Dermis microvascular lymphatic vessel endothelial cell (primary cell): ENCODE measurements at places on chromosomes 13 and 19. TPM values are rescaled to one million over a fixed set of nuclear protein-coding genes. Genes with fewer than 3 reads are reported as not detected.

Gene OR4F17
- total RNA-seq: not detected in 2 replicates

Gene FLT3LG
- total RNA-seq: 1.3 and 1.9 TPM in 2 replicates

Gene NPAS1
- total RNA-seq: not detected in 2 replicates

DNA sequence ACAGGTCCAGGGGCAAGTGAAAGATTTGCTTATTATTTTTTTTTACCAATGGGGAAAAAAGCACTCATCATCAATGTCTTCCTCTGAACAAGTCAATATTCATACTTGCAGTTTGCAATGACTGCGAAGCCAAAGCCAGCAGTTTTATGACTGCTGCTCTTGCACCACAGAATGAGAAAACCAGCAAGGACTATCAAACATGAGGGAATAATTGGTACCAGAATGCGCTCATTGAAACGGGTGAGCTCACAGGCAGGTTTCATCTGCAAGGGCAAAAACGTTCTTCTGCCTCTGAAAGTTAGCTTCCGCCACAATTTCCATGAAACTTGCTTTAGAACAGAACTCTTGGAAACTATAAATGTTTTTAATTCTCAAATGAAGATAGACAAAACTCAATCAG lies 5.5 kb downstream of the DLEU7 start:
- DNase-seq: no peak

- no peak for DNase-seq
These were observed 8.1 kb upstream of the NFIX start for GRCh38 chr19:12987190-12987589.

DNA sequence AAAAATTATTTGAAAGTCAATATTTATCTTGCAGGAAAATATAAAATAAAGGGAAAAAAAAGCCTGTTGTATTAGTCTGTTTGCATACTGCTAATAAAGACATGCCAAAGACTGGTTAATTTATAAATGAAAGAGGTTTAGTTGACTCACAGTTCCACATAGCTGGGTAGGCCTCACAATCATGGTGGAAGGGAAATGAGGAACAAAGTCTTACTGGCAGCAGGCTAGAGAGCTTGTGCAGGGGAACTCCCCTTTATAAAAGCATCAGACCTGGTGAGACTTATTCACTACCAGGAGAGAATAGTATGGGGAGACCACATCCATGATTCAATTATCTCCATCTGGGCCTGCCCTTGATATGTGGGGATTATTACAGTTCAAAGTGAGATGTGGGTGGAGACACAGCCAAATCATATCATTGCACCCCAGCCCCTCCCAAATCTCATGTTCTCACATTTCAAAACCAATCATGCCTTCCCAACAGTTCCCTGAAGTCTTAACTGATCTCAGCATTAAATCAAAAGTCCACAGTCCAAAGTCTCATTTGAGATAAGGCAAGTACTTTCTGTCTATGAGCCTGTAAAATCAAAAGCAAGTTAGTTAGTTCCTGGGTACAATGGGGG lies 1416.5 kb upstream of the SPRY2 start:
- no peak for DNase-seq

- DNase-seq: no peak
These were observed 68.9 kb upstream of the FREM2 start for GRCh38 chr13:38617936-38618335.

GRCh38 chr13:25281193-25281934 lies 5.9 kb downstream of the MTMR6 start:
- no peak for DNase-seq

Gene ZNF492
- 0.39 and 0.63 TPM in 2 replicates for total RNA-seq

DNA sequence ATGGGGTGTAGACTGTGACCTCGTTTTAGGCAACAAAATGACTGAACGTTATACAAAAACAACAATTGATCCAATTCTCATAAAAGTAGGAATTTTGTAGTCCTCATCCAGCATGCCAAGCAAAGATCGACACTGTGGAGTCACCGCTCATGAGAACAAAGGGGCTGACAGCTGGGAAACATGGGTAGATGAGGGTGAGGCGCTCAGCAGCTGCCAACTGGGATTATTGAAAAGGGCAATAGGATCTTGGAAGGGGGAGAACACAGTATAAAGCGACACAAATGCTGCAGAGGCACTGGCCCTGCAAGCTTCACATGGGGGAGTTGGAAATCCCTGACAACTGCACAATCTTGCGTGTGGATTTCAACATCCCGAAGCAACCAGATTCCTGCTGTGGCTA lies 5.4 kb upstream of the ZNF765 start:
- DNase-seq: no peak

Gene GNA15
- 0.13 and 0.63 TPM in 2 replicates for total RNA-seq

GRCh38 chr13:111316161-111316730 lies 4.2 kb upstream of the TEX29 start:
- no peak for DNase-seq

Gene KLK14
- not detected in 2 replicates for total RNA-seq

DNA sequence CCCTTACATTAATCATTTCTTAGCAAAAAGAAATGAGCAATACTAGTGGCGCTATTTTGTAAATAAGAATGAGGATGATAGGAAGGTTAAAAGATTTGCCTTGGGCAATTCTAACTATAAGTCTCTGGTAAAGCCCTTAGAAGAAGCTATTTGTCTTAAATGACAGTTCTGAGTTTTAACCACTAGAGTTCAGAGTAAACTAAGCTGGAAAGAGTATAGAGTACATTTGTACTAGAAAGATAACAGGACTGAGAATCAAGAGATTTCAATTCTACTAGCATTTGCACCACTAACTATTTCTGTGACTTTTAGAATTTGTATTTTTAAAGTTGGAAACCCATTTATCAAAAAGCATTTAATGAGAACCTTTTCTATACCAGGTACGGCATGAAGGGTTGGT lies 750.3 kb downstream of the OLFM4 start:
- no peak for DNase-seq

- DNase-seq: no peak
These were observed 6.6 kb upstream of the NRTN start for GRCh38 chr19:5798244-5798643.

Gene ZNF841
- 6.8 and 8.2 TPM in 2 replicates for total RNA-seq

Gene TMEM272
- not detected in 2 replicates for total RNA-seq

Gene KLK15
- total RNA-seq: not detected in 2 replicates

GRCh38 chr13:88979465-88980175 lies 1308.4 kb downstream of the SLITRK5 start:
- no peak for DNase-seq

- no peak for DNase-seq
These were observed 112.8 kb downstream of the NALCN start for GRCh38 chr13:101303521-101303920.

DNA sequence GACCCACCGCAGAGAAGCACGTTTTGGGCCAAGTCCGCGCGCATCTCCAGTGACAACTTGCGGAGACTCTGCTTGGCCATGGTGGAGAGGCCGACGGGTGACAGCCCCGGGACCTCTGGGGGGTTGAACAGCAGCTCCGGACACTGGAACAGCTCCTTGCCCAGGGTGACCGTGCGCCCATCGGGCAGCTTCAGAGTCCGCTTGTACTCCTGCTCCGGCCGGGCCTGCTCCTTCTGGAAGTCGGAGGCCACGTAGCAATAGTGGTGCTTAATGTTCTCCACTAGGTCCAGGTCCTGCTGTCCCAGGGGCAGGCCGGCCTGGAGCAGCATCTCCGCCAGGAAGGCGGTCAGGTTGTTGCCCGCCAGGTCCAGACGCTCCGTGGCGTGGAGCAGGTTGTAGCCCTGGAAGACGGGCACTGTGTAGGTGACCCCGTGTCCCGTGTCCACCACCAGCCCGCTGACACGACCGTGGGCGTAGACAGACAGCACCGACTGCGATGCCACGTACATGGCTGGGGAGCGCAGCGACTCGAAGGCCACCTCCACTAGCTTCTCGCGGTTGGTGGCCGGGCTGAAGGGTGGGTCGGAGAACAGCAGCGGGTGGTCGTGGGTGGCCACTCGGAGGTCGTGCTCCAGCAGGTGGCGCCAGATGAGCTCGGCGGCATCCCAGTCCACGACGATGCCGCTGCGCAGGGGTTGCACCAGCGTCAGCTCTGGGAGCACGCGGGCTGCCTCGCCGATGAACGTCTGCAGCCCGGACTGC lies 743 bp downstream of the ACTL9 start:
- no peak for DNase-seq

Gene LIM2
- not detected in 2 replicates for total RNA-seq

Gene LPAR2
- total RNA-seq: 0.51 and 1.0 TPM in 2 replicates

Gene IGLON5
- not detected in 2 replicates for total RNA-seq

GRCh38 chr13:112467236-112467635 lies 91.1 kb downstream of the SPACA7 start:
- DNase-seq: no peak

Gene MPND
- total RNA-seq: 5.8 and 8.7 TPM in 2 replicates

Gene PLD3
- total RNA-seq: 88.6 and 150 TPM in 2 replicates

DNA sequence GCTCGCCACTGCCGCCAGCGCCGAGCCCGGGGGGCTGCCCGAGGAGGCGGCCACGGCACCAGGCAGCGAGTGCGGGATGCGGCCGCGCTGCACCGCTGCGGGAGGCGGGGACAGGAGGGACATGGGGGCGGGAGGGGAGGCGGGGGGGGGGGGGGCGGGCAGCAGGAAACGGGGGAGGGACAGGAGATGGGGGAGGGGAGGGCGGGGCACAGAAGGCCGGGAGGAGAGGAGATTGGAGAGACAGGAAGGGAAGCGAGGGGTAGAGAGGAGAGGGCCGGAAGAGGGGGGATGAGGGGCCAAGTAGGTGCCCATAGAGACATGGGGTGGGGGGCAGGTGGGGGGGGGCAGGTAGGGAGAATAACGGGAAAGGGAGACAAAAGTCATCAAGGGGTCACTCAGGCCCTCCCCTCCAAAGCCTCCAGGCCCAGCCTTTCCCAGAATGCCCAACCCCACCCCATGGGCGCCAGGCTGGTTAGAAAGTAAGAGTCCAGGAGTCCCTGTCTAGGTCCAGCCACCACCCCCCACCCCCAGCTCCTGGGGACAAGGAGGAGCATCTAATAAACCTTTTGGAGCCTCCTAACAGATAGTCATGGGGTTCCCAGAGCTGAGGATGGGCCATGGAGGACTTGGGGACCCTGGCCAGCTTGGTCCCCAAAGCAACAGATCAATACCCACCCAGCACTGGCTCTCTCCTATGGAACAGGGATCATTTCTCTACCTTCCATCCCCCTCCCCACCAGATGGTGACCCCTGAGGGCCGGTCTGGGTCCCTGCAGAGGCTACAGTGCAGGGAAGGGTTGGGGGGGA lies 9.5 kb downstream of the NR2F6 start:
- no peak for DNase-seq

Gene CEACAM19
- 0.51 and 1.1 TPM in 2 replicates for total RNA-seq

Gene ZNF320
- total RNA-seq: 7.7 and 8.7 TPM in 2 replicates

DNA sequence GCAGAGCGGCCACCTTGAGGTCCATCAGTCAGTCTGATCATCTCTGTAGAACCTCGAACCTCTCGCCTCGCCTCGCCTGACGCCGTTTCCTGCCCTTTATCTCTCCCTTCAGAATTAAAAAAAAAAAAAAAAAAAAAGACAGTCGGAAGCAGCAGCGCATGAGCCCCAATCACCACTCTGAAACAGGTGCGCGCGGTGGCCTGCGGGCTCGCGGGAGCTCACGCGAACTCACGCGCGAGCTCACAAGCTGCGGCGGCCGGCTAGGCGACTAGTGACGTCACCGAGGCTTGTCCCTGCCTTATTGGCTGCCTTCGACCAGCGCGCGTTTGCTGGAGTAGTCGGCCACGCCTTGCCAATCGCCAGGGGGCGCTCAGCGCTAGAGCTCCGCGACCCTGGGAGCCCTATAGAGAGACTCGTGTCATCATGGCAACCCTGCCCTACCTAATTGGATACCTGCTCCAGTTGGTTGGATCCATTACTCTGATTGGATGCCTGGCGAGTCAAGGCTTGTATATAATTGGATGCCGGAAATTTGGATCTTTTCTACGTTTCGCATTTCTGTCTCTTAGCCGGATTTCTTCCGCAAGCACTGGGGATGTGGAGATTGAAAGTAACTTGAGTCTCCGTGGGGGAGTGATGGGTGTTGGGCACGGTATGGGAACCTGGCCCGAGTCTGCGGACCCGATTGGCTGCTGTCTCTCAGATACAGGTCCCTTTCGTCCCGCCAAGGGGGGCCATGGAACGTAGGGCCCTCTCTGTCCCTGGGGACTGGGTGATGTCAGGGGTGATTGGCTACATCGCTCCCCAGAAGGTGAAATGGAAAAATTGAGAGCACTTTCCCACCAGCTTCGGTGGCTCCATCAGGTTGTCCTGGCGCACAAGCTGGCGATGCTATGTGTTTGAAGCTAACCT lies 31.6 kb downstream of the SYT3 start:
- peak; percentile 92 for DNase-seq

Gene URAD
- not detected in 2 replicates for total RNA-seq

DNA sequence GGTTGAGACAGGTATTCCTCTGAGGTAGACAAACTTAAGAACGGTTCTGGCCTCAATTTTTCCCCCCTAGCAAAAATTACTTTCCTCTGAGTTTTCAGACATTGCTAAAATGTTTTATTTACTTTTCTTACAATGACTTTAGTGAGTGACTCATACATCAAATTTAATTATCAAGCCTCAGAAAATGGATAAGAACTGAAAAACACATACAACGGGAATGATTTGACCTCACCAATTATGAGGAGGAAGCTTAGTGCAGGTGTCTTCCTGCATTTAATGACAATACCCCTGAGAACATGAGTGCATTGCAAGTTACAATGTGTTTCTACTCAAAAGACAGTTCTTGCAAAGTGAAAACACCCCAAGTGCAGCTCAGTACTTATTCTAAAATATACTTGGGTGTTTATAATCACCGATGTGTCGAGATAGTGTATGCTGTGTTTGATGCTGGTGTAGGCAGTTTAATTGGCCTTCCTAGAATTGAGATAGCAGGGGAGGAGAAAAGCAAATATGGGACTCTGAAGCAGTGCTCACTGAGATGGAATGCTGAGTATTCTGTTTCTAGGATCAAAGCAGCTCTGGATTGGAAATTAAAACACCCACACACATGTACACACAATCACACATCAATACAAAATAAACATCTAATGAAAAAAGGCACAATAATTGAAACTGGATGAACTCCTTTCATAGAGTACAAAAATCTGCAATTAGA lies 189.5 kb upstream of the SLC10A2 start:
- no peak for DNase-seq

Gene CACNG7
- not detected in 2 replicates for total RNA-seq

DNA sequence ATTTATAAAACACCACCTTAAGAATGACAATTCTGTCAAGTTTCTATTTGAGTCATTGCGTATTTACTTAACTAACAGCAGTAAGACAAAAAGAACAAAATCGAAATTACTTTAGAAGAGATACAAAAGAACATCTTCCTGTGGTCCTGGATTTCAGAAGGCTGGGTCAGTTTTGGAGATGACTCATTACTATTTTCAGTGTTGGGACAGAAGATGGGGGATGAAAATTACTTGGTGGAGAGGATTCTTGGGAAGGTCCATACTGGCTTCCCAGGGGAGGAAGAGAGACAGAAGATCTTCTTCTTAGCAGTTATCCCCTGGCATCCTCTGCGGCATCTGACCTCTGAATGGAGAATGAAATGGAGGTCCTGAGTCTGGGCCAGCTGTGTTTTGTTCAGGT lies 33.5 kb upstream of the CSNK1A1L start:
- no peak for DNase-seq

DNA sequence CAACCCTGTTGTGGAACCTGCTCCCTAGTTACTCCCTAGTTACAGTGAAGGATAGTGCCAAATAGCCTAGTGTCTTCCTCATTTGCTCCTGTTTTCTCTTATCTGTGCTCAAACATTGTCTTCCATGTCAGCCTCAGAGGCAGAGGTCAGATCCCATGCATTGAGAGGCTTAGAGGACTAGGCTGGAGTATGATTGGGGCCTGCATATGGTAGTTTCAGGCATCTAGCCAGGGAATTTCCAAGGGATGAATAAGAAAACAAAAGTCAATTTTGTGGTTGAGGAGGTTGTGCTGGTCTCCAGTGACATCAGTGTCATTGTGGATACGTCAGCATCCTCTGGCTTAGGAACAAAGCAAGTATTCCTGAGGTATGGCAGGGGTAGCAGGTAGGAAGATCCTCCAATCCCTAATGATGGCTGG lies 9.4 kb downstream of the ZNF546 start:
- DNase-seq: peak; percentile 21

Gene NBEA
- total RNA-seq: 0.90 and 1.3 TPM in 2 replicates

Gene KLF16
- total RNA-seq: 3.7 and 6.7 TPM in 2 replicates

Gene PPM1N
- 0.25 and 1.0 TPM in 2 replicates for total RNA-seq

Gene TLE6
- total RNA-seq: 0.90 and 2.8 TPM in 2 replicates
